Panc1 (cell line): ENCODE measurements at places on chromosomes 1 and 21. TPM values are rescaled to one million over a fixed set of nuclear protein-coding genes. Genes with fewer than 3 reads are reported as not detected.

The CLIC4 gene
- 123 TPM for total RNA-seq

- H3K36me3 ChIP-seq, result no peaks in the 10 kb centered on the region
- DNase-seq, result no peak
- H3K4me1 ChIP-seq, result no peaks in the 10 kb centered on the region
- no peak overlapping the region for H3K4me3 ChIP-seq
These were observed 323.0 kb upstream of the PLD5 start for GRCh38 chr1:242847390-242847993.

DNA sequence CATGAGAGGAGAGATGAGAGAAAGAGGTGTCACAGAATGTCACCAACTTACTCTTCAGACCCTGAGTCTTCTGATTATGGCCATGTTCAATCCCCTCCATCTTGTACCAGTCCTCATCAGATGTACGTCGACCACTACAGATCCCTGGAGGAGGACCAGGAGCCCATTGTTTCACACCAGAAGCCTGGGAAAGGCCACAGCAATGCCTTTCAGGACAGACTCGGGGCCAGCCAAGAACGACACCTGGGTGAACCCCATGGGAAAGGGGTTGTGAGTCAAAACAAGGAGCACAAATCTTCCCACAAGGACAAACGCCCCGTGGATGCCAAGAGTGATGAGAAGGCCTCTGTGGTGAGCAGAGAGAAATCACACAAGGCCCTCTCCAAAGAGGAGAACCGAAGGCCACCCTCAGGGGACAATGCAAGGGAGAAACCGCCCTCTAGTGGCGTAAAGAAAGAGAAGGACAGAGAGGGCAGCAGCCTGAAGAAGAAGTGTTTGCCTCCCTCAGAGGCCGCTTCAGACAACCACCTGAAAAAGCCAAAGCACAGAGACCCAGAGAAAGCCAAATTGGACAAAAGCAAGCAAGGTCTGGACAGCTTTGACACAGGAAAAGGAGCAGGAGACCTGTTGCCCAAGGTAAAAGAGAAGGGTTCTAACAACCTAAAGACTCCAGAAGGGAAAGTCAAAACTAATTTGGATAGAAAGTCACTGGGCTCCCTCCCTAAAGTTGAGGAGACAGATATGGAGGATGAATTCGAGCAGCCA is 8.0 kb downstream of the ELOA start:
- no peak overlapping the region for H3K4me3 ChIP-seq
- H3K36me3 ChIP-seq, result peaks cover 36% of the 10 kb centered on the region
- DNase-seq, result no peak
- no peak overlapping the region for H3K27ac ChIP-seq

DNA sequence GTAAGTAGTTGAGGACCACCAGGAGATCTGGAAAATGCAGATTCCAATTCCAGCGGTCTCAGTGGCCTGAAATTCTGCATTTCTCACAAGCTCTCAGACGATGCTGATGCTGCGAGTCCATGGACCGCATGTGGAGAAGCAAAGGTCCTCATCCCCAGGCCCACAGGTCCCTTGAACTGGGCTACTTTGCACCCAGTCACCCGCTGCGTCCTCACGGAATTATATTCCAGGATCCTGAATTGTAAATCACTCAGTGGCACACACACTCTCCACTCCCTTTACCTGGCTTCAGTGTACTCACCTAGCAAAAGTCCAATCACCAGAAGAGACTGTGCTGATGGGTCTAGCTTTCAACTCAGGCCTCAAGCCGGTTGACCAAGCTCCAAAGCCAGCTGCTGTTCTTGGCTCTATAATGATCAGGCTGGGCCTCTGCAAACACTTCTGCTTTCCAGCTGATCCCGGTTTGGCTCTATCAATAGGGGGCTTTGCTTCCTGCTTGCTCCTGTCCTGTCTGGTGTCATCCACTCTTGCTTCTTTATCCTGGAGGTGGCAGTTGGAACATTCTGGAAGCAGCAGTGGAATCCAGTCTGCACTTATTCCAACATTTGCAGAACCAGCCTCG is 904 bp upstream of the RPL22 start:
- no peaks in the 10 kb centered on the region for H3K27me3 ChIP-seq
- peak overlapping the region; percentile 96 for H3K4me3 ChIP-seq
- H3K4me1 ChIP-seq, result peaks cover 15% of the 10 kb centered on the region
- H3K27ac ChIP-seq, result peak overlapping the region; percentile 99

- no peaks in the 10 kb centered on the region for H3K36me3 ChIP-seq
- DNase-seq, result no peak
- H3K4me1 ChIP-seq, result no peaks in the 10 kb centered on the region
- H3K4me3 ChIP-seq, result no peak overlapping the region
- no peak overlapping the region for H3K27ac ChIP-seq
These were observed 538.4 kb upstream of the NCAM2 start for GRCh38 chr21:20459838-20460237.

DNA sequence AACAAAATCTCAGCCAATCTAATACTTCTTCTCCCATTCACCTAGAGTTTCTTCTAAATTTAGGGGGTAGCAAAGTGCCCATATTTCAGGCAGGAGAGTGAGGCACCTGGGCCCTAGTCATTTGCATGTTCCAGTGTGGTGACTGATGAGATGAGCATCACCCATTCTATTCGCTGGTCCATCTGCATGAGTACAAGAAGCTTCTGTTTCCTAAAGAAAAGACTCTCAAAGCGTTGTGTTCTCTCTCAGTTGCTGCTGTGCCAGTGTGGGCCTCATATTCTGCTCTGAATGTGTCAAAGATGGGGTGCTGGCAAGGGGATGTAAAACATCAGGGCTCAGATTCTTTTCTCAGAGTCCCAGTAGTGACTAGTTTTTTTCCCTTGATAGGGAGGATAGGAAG is 16.1 kb upstream of the DPYD start:
- H3K4me3 ChIP-seq, result no peak overlapping the region
- H3K36me3 ChIP-seq, result no peaks in the 10 kb centered on the region
- DNase-seq, result no peak
- no peaks in the 10 kb centered on the region for H3K4me1 ChIP-seq
- H3K27me3 ChIP-seq, result no peaks in the 10 kb centered on the region
- no peak overlapping the region for H3K27ac ChIP-seq
